CD4-positive, alpha-beta T cell treated with Interleukin-21 for 1 hour (primary cell): ENCODE measurements at places on chromosomes 4 and X.
A peak's percentile ranks its signal among the peaks of the same experiment; 100 is the strongest.

DNA sequence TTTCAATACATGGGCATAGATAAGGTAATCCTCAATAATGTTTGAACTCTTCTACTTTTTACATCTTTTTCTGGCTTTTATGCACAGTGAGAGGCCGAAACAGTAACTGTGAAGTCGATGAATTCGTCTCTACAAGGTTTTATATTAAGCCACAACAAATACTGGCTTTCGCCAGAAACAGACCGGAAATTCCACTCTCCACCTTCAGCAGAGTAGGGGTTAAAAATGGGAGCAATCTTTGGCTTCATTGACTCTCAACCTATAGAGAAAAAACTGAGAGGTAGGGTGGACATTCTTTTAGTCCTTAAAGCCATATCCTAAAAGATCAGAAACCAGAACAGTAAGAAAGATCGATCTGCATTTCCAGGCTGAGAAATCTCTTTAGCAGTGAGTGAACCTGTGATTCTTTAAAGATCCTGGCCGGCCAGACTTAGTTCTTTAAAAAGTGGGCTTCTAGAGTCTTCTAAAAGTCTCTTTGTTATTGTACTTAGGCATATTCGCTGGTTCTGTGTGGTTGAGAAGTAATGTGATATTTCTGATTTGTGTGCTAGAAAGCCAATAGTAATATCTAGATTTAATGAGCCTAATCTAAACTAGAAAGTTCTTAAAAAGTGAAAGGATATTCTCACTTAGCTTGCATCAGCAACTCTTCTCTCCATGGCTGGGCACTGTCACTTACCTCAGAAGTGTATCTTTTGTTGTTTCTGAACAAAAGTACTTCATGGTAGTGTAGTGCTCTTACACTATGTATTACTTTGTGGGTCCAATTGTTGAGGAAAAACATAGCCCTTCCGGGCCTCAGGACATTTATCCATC lies 2.0 kb downstream of the HSPA4L start:
- no peak for DNase-seq

DNA sequence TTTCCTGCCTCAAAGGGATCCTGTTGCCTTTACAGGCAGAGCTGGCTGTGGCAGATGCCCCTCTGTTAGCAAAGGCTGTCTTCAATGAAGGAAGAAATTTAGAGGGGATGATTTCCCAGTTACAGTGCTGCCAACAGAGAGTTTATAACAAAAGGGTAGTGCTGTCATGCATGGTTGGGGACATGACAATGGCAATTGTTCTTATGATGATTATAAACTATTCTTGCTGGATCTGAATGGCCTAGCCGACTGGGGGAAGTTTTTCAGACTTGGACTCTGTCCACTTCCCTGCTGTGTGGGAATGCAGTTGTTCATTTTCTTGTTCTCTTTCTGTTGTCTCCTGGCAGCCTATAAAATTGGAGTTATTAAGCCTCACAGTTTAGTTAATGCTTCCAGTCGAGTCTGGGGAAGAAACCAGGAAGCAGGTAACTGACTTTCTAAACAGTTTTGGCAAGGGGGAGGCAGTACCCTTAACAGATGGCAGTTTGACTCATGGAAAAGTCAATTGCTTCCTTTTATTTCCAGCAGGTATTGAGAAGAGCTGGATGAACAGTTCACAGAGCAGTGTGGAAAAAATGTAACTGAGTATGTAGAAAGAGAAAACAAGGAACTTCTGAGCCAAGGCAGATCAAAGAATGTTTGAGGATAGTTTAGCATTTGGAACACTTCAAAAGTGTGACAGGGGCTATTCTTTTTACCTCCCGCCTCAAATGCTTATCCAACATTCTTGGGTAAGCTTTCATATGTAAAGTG lies 582.6 kb downstream of the RAPGEF2 start:
- DNase-seq, result no peak

DNA sequence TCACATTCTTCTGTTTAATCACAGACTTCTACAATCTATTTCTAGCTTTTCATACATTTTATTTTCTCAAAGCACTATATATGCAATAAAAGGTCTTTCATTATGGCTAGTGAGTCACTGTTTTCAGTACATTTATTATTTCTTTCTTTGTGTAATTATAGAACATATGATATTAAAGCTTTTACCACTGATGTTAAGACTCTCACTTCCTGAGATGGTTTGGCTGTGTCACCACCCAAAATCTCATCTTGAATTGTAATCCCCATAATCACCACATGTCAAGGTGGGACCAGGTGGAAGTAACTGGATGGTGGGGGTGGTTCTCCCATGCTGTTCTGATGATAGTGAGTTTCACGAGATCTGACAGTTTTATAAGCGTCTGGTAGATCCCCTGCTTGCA lies 41.9 kb downstream of the UBA6 start:
- no peak for DNase-seq

DNA sequence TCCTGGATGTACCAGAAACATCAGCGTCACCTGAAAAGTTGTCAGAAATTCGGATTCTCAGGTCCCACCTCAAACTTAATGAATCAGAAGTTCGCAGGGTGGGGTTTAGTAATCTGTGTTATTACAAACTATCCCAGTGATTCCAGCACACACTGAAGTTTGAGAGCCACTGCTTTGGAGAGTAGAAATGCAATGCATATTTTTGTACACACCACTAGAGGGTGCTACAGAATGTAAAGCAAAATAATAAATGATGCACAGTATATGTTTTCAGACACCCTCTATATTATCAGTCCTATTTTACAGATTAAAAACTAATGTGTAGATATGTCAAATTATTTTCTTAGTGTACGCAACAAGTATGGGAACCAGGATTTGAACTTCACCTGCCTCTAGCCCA lies 2.4 kb upstream of the MORF4L2 start:
- peak; percentile 45 for DNase-seq

- DNase-seq, result no peak
Observed at GRCh38 chr4:6342530-6343293, 73.1 kb downstream of the WFS1 start.

- no peak for DNase-seq
Observed at GRCh38 chrX:19563746-19564145, 48.4 kb upstream of the MAP3K15 start.

GRCh38 chrX:101407167-101407747 lies 468 bp downstream of the GLA start:
- no peak for DNase-seq

DNA sequence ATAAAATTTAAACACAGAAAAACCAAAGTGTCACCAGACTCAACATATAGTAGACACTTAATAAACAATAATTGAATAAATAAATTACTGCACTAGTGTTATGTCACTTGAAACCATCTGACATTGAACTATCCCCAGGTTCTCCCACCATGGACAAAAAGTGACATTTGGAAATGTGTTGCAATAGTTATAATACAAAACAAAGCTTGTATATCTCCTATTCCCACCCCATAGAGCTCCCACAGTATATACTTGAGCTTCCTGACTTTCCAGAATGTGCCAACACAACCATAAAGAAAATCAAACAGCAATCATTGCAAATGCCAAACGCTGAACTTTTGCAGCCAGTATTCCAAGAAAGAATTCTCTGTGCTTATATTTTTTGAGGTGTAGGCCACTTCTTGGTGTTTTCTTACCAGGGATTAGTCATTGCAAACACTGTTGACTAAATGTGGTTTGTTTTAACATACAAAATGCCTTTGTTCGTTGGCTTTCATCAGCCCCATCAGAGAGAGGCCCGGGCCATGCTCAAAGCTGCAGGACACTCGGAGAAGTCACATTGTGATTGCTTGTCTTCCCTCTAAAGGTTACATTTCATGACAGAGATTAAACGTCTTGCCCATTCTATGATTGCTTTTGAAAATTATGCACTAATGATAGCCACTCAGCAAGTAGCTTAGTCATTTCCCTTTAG lies 33.8 kb downstream of the PPARGC1A start:
- DNase-seq, result no peak

DNA sequence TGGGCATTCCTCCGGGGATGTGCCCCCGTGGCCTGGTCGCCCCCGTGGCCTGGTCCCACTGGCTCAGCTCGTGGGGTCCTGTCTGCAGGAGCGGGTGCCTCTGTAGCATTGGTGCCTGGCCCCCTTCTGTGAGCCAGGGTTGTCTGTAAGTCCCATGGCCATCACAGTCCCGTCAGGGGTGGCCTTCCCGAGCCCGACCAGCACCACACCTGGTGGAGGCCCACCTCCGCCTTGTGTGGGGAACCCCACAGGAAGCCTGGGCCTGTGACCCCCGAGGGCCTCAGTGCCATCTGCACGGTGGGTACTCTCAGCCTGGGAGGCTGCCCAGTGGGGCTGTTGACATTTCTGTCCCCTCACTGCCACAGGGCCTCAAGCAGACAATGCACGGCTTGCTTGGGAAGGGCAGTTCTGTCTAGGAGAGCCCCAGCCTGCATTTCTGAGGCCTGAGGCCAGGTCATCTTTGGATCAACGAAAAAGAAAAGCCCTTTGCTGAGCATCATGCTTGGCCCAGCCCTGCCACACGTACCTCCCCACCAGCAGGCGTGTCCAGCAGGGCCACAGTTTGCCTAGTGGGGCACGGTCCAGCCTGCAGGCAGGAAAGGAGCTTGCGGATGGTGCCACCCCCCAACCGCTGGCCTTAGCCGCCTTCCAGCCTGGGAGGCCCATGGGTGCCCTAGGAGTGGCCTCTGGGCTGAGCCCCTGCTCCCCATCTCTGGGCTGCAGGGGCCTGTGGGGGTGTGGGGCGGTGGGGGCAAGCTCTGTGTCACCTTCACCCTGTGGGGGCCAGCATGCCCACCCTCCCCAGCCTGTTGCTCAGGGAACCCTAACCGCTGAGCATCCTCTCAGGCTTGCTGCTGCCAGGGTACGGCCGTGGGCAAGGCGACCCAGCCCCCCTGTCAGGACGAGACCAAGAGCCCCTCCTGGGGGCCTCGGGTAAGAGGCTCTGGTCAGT lies 23.2 kb downstream of the NKX1-1 start:
- DNase-seq, result no peak

DNA sequence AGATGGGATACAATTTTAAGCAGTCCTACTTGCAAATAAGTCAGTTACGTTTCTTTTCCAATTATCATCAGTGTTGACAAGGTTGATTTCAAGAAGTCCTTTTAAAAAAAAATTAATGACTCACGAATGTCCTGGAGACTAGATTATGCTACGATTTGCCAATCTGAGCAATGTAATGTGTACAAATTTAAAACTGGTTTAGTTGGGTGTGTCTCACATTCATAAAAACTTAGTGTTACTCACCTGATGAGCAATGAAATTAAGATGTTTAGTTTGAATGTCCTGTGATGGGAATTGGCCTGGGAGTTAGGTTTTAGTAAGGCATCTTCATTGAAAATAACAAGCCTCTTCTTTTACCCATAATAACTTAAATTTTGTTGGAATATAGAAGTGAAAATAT lies 136.7 kb upstream of the POF1B start:
- no peak for DNase-seq

DNA sequence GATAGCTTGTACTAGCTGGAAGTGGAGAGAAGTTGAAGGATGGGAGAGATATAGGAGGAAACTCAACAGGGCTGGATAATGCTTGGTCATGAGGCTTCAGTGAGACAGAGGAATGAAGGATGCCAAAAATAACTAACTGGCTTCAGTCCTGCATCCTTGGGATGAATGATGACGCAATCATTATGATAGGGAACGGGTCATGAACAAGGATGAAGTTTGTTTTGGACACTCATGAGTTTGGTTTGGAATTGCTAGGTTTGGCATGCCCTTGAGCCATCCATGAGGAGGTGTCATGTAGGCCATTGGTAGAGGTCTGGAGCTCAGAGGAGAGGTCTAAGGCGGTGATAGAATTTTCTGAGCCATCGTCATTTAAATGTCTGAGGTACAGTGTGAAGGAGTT lies 160.0 kb upstream of the NHS start:
- no peak for DNase-seq

GRCh38 chr4:101954351-101954750 lies 163.8 kb downstream of the BANK1 start:
- DNase-seq, result no peak

DNA sequence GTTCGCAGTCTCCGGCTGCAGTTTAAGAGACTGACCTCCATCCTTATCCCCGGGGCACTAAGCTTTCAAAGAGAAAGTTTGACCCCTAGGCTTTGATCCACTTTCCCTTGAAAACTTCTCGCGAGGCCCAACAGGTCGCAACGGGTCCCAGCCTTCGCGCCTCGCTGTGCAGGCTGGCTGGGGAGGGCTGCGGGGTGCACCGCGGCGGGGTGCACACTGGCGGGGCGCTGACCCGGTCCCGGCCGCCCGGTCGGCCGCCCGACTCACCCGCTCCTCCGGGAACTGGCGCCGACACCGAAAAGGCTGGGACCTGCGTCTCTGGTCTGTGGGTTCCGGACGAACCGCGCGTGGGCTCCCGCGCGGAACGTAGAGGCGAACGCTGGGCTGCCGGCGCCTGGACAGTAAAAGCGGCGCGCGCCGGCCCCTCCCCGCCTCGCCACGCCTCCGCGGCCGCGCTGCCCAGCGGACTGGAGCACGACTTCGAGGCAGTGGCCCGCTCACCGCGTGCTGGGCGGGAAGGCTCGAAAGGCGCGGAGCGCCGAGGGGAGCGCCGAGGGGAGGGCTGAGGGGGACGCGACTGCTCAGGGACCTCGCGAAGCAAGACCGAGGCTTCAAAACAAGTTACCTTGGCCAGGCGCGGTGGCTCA lies at the start of gene TAF7L:
TAF7L (minus strand) TSS at position 378 of the 647 bp plus-strand sequence. CDS start 3,791 bp downstream, outside the sequence.
- no peak for DNase-seq

GRCh38 chr4:184450743-184451535 lies 23.4 kb downstream of the IRF2 start:
- no peak for DNase-seq

DNA sequence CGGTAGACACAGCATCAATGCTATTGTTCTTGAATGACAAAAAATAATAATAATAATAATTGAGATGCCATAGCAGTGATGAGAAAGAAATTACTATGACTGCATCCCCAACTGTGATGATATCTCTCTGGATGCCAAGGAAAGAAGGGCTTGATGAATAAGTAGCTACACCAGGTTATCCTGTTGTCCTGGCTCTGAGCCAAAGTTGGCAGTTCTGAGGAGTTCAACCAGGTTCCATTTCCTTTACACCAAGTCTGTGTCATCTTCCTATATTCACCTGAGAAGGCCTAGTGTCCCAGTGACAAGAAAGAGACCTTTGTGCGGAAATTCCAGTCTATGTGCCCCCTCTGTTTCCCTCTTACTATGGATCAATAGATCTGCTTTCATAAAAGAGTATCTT lies 3.4 kb upstream of the MAML3 start:
- DNase-seq, result no peak
